ENCODE measurements at places on chromosomes 5 and 9.

DNA sequence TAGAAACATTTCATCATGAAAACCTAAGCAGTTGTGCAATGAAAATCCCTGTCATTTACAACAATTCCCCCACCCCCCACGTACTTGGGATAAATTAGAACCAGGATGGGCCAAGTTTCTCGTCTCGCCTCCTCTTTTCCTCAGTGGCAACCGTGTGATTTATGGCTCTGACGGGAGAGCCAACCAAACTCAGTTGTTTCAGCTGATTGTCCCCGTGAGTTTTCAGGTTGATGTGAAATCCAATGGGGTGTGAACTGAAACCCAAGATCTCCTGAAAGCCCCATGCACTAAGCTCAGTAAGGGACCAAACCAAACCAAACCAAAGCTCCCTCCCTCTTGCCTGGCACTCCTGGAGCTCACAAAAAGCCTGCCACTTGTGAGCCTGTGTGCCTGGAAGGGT, 138.7 kb upstream of the SLC24A2 start:
- ATAC-seq: no peak

GRCh38 chr5:172694541-172694940, 53.5 kb downstream of the NEURL1B start:
- ATAC-seq: no peak

GRCh38 chr5:148953711-148954110, 109.2 kb downstream of the SH3TC2 start:
- no peak for ATAC-seq

DNA sequence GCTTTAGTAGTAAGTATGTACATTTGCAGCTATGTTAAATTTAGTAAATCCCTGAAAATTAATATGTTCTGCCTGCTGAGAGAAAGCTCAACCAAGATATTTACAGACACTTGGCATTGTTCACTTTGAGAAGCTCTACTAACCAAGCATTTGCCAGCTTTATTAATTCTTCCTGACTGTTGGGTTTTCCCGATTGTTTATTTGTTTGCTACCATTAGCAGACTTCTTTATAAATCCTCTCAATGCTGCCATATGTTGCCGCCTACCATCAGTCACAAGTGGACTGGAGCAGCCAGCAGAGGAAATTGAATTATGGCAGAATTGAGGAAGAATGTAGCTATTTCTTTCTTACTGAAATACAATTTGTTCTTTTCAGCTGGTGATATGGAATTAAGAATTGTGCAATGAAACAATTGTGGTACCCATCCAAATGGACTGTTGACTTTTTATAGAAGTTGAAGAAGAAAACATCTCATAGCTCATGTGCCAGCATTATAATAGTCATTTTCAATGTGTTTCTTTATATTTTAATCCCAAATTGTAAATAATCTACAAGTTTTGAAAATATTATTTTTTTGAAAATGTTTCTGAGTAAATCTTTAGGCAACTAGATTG, 588.7 kb upstream of the CDH6 start:
- no peak for ATAC-seq

DNA sequence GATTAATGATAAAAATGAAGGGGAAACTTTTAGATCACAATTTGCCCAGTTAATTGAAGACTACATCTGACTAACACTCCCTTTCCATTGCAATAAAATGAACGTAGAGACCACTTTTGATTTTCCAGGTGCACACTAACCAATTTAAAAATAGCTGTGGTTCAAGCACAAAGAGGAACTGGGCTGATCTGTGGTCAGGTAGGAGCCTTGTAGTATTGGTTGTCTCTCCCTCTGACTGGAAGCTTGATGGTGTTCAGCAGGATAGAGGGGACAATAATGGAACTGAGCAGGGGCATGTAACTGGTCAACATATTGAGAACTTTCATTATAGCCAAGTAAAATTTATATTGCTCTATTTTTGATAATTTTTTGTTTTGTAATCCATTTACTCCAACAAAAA, 886.8 kb upstream of the SEMA6A start:
- ATAC-seq: no peak

- no peak for ATAC-seq
Measured at GRCh38 chr9:123191680-123192079, 76.7 kb downstream of the STRBP start.

- no peak for ATAC-seq
Measured at GRCh38 chr9:88090151-88090581, 48.1 kb downstream of the SPATA31C2 start.

GRCh38 chr9:69265891-69266290, 59.1 kb upstream of the ENTREP1 start:
- ATAC-seq: no peak

DNA sequence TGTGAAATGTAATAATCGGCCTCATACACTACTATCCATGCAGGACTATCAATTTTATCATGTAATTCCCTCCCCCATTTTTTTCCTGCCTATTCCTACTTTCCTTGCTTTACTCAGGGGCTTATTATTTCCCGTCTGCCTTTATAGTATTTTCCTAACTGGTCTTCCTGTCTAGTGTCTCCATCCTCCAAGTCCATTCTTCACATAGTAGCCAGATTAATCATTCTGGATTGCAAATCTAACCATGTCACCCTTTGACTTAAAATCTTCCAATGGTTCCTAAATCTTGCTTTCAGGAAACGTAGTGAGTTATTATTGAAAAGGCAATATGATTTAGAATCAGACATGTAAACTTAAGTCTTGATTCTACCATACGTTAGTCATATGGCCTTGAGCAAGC, 307.4 kb upstream of the HAPLN1 start:
- ATAC-seq: no peak

GRCh38 chr5:36724467-36725332, 118.3 kb downstream of the SLC1A3 start:
- ATAC-seq: peak; percentile 58

DNA sequence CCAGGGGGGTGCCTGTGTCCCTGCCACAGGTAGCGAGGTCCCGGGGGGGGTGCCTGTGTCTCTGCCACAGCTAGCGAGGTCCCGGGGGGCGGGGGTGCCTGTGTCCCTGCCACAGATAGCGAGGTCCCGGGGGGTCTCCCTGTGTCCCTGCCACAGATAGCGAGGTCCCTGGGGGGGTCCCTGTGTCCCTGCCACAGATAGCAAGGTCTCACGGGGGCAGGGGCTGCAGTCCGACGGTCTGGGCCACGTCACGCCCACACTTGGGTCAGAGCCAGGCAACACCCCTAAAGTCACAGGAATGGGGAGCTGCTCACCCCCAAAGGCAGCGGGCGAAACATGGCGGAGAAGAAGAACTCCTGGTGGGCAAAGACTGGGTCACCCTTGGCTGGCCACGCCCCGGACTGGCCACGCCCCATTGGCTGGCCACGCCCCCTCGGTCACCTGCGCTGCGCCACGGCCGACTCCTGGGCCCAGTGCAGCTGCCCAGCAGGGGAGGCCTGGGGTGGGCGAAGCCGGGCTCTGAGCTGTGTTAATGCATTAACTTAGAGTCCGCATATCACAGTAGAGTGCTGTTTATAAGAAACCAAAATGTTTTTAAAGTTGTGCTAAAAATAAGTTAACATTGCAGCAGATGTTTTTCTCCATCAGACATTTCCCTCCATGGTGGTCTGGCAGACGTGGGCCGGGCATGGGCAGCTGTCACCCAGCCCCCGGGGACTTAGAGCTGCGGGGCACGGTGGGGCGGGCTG, 7.0 kb downstream of the NOXA1 start:
- no peak for ATAC-seq

DNA sequence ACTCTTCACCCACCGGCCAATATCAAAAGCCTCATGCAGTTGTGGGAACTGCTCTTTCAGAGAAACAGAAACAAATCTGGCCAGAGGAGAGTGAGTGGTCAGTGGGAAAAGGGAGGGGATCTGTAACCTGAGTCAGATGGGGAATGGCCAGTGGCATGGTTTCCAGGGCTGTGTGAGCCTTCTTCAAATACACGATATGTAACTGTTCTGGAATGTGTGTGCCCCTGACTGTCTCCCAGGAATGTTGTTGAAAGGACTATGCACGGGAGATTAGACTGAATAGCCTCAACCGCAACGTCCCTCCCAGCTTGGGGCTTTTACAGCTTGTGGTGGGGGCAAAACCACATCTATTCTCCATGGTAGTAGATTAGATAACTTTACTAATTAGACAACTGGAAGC, 60.8 kb downstream of the SH3TC2 start:
- ATAC-seq: no peak

DNA sequence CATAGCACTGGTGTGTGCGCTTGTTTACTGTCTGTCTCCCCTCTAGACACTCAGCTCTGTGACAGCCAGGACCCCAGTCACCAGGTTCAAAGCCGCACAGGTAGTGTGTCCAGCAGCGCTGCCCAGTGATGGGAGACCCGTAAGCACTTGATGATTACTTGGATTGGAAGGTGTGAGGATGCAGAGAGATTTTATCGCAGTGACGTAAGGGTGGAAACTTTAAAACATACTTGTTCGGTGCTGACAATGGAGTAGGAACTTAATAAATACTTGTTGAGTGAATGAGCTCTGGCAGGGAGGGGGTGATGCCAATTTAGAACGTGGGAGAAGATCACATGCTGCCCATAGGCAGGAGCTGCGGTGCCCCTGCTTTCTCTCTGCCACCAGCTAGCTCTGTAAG, 99.2 kb upstream of the PITX1 start:
- ATAC-seq: no peak

GRCh38 chr9:125969868-125970267, 222.7 kb downstream of the PBX3 start:
- no peak for ATAC-seq

DNA sequence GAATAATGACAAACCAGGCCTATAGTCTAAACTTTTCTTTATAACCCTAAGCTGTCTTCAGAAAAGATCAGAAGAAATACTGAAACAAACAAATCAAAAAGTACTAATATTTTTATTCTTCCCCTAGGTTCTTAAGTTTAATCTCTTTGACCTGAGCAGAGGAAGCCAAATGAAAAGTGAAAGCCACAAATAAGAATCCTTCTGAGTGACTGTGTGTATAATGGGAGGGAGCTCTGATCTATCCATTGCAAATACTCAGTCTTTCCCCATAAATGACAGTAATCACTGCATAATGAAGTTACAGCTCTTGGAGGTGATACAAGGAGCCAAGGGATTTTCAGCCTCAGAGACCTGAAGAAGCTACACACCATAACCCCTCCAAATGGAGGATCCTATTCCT, 126.9 kb upstream of the ATP10B start:
- no peak for ATAC-seq

DNA sequence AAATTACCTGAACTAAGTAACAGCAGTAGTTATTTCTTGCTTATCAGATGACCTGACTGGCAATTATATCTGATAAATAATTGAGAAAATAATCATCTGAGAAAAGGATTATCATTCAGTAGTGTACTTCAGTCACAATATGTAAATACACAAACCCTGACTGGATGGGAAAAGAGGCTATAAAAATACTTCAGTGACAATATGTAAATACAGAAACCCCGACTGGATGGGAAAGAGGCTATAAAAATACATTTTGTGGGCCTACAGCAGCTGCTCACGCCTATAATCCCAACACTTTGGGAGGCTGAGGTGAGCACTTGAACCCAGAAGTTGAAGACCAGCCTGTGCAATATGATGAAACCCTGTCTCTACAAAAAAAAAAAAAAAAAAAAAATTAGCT, 11.1 kb downstream of the UBAP2 start:
- ATAC-seq: no peak

GRCh38 chr9:116020801-116021200, 132.8 kb upstream of the PAPPA start:
- no peak for ATAC-seq

DNA sequence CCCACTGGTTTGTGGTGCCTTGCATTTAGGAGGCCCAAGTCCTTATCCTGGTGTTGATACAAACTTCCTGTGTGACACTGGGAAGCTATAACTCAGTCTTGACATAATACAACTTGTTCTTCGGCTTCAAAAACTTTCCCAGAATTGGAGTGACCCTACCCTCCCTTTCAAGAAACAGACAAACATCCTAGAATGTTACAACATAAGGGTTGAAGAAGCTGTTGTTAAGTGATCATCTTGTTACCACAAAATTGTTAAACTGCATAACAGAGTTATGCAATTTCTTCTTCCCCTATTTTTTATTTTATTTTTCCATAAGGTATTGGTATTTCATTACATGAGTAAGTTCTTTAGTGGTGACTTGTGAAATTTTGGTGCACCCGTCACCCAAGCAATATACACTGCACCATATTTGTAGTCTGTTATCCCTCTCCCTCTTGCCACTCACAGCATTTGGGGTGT, 21.3 kb downstream of the TLR4 start:
- no peak for ATAC-seq

- no peak for ATAC-seq
Measured at GRCh38 chr9:98519641-98520040, 189.1 kb downstream of the GABBR2 start.

DNA sequence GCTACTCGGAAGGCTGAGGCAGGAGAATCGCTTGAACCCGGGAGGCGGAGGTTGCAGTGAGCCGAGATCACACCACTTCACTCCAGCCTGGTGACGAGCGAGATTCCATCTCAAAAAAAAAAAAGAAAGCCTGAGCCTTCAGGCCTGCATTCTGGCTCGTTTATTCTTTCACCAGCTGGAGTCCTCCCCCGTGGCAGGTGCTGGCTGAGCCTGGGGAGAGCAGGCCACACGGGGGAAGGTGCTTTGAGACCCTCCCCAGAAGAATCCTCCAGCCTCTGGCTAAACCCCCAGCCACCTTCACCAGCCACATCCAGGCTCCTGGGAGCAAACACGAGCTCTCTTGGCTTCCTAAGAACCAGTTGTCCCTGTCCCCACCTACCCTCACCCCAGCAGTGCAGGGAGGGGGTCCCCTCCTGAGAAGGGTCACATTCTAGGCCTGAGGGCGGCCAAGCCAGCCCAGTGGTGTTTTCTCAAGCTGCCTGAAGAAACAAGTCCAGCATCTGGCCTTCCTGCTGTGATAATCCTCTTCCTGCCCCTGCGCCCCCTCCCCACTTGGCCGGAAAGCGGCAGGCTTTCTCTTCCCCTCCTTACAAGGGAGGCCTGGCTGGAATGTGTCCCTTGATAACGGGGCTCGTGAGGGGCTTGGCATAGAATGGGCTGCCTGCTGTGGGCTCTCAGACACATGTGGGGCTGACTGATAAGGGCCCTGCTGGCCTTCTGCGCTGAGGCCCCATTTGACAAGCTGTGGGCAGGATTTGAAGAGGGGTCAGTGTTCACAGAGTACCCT, 41.5 kb downstream of the PLPP7 start:
- ATAC-seq: no peak

Measured in activated CD4-positive, CD25-positive, alpha-beta regulatory T cell treated with anti-CD3 and anti-CD28 coated beads, Interleukin-2, amount 50 U/mL, for 24 hours (primary cell).